Mucosa of descending colon (tissue), 3 donors: ENCODE measurements at places on chromosomes 5 and 9. TPM values are rescaled to one million over a fixed set of nuclear protein-coding genes. Genes with fewer than 3 reads are reported as not detected.

Gene PCDHGA7
- total RNA-seq, result 1.0 TPM

Gene FCN2
- not detected for total RNA-seq

Gene PDE6A
- 1.6 TPM for total RNA-seq

Gene PCDHGA4
- total RNA-seq, result 0.90 TPM

Gene EGFLAM
- total RNA-seq, result 0.84 TPM

Gene NEURL1B
- 97.6 TPM for total RNA-seq

Gene ARHGEF39
- 10.3 TPM for total RNA-seq

Gene FYB1
- total RNA-seq, result 11.5 TPM

Gene CDH9
- total RNA-seq, result not detected

Gene C6
- total RNA-seq, result 1.4 TPM

Gene CARD6
- 1.7 TPM for total RNA-seq

Gene RNF224
- not detected for total RNA-seq

Gene CCDC171
- total RNA-seq, result 3.6 TPM

Gene SEC24A
- total RNA-seq, result 30.4 TPM

Gene SEMA5A
- total RNA-seq, result 20.3 TPM

GRCh38 chr5:15951126-15951525 is 228.5 kb downstream of the MARCHF11 start:
- DNase-seq, result no peak

GRCh38 chr5:160484678-160485077 is 63.0 kb downstream of the PTTG1 start:
- no peak for DNase-seq

- no peak for DNase-seq
Measured at GRCh38 chr9:90808890-90809685, 7.5 kb downstream of the SYK start.

DNA sequence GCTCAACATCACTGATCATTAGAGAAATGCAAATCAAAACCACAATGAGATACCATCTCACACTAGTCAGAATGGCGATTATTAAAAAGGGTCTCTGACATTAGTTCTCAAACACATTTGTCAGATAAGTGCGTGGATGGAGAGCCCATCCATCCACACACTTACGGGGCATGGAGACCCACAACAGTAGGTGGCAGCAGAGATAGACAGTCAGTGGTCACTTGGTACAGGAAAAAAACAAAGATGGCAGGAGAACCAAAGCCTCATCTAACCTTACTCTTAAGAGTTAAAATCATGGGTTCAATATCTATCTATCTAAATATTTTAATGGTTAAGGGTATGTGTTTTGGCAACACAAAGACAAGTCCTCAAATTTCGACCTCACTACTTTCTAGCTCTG is 1378.7 kb upstream of the C9orf72 start:
- no peak for DNase-seq

DNA sequence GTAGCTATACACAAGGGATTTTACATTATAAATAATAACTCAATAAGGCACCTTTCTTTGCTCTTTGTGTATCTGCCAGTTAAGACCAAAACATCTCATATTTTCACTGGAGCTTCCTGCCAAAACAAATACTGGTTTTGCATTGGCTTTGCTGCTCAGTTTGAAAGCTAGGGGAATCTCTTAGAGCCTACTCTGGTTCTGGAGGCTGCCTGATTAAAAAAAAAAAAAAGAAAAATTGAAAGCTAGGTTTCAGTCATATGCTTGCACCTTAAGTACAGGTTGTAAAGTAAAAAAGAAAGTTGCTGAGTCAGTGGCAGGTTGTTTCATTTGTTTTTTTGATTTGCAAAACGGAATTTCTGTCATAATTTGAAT is 2.3 kb downstream of the DENND4C start:
- no peak for DNase-seq

DNA sequence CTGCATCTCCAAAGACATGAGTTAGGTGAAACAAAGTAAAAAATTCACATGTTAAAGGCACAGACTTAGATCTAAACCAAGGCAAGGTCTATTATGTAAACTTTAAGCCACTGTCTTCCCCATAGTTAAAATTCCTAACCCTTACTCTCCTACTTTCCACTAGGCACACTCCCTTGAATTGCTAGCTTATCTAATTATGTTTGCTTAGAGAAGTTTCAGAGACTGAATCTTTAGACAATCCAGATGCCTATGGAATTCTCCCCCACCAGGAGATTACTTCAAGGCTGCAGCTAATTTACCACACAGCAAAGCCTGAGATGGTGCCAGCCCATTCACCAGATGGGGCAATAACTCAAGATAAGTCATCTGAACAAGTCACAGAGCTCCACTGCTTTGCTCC is 803.1 kb upstream of the COX7C start:
- DNase-seq, result no peak

GRCh38 chr5:146588331-146589027 is 72.5 kb upstream of the GPR151 start:
- DNase-seq, result no peak

DNA sequence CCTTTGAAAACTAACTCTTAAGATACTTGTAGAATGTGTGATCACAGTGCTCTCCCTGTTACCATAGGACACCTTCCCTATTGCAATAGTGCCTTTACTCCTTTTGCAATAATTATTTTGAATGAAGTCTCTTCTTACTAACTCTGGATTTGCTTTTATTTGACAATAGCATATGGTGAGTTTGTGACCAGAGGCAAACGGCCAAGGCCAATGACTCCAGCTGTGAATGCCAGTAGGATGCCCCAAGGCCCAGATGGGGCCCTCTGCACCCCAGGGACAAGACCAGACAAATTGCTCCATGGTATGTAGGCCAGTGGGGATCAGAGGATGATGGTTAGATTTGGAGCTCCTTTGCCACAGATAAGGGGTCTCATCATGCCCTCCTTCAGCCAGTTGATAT is 116.9 kb downstream of the NPR3 start:
- no peak for DNase-seq

- no peak for DNase-seq
Measured at GRCh38 chr5:39262981-39263380, 43.6 kb upstream of the FYB1 start.

GRCh38 chr5:124649491-124650146 is 96.8 kb downstream of the ZNF608 start:
- peak; percentile 76 for DNase-seq

DNA sequence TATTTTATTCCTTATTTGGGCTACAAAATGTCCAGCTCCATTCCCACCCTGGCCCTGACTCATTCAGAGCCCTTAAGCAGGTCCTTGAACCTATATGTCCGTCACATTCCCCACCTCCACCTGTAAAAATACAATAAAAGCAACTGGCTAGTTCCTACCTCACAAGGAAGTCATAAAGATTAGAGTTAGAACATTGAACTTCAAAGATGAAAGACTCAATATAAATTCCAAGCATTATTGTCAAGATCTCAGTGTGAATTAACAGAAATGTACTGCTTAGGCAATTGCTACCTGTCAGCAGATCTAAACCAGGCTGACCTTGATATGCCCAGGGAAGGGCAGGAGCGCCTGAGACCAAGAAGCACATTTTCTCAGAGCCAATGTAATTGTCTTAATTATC is 221.8 kb downstream of the ENC1 start:
- peak; percentile 61 for DNase-seq

GRCh38 chr9:6771722-6772121 is 13.9 kb downstream of the KDM4C start:
- DNase-seq, result no peak

- DNase-seq, result no peak
Measured at GRCh38 chr9:35976726-35977125, 18.8 kb upstream of the OR2S2 start.

GRCh38 chr5:27511061-27511460 is 472.7 kb upstream of the CDH9 start:
- DNase-seq, result no peak

DNA sequence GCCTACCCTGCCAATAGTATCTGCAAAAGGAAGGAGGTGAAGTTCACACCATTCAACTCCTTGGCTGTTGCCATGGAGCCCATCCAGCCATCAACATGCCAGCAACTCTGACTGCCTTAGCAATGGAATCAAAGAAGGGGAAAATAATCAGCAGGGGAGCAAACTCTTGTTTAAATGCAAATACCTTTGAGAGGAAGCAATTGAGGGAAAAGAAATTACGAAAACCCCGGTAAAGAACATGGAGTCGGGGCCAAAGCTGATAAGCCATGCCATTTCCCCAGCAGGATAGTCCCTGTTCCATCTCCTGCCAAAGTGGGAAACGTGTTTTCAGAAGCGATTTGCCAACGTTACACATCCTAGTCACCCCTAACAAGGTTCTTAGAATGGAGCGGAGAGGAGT is 69.0 kb downstream of the MFAP3 start:
- no peak for DNase-seq

- DNase-seq, result peak; percentile 20
Measured at GRCh38 chr9:113341712-113342410, 1.8 kb upstream of the WDR31 start.

DNA sequence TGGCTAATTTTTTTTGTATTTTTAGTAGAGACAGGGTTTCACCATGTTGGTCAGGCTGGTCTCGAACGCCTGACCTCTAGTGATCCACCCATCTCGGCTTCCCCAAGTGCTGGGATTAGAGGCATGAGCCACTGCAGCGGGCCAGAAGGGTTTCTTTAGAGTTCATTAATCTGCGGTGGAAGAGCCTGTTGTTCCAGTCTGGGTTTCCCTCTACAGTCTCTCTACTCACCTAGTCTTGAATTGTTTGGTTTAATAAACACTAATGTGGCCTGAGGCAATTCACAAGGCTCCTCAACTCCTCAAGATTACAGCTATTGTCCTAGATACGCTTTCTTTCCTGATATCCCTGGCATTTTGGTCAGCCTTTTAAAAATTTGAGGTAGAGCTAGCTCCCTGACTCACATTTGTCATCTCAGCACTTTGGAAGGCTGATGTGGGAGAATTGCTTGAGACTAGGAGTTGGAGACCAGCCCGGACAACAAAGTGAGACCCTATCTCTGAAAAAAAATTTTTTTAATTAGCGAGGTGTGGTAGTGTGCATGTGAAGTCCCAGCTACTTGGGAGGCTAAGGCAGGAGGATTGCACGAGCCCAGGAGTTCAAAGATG is 4.6 kb upstream of the SAR1B start:
- no peak for DNase-seq

- DNase-seq, result no peak
Measured at GRCh38 chr9:126933334-126933980, 18.9 kb downstream of the RALGPS1 start.

- DNase-seq, result no peak
Measured at GRCh38 chr5:77080905-77081304, 6.2 kb downstream of the ZBED3 start.

DNA sequence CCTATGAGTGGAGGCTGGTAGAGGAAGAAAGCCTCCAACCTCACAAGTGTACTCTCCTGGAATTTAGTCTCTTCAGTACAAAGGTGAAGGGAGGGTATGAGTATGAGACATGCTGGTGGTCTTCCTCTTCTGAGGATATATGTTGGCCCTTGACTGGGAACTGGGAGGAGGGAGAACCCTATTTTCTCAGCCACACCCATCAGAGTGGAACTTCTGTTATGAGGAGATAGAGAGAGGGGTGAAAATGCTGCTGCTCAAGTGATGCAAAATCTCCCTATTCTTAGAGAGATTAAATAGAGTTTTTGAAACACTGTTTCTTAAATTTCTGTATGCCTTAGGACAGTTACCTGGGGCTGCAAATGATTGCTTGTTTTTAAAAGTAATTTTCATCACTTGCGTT is 203.4 kb upstream of the PRR16 start:
- no peak for DNase-seq

DNA sequence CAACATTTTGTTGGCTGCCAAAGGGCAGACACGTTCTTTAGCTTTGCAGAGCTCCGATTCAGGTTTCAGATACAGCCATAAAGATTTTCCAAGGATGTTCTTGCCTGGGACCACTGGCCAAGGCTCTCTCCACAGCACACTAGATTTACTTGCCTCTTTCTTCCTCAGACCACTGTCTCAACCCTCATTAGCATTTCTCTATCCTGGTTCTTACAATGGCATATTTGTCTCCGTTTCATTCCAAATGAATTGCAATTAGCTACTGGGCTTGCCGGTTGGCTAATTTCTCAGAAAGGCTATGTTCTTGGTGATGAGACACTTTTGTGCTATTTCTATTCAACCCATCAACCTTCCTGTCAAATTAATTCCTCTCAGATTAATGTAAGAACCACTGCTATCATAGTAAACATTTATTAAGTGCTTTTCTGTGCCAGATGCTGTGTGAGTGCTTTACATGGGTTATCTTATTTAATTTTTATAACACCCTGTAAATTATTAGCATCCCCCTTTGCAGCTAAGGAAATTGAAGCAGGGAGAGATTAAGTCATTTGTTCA is 118.4 kb upstream of the NR3C1 start:
- no peak for DNase-seq

GRCh38 chr5:78602400-78602799 is 46.2 kb downstream of the LHFPL2 start:
- DNase-seq, result no peak
